Muscle of arm (tissue), 14 donors: ENCODE measurements at places on chromosomes 1 and 21.

DNA sequence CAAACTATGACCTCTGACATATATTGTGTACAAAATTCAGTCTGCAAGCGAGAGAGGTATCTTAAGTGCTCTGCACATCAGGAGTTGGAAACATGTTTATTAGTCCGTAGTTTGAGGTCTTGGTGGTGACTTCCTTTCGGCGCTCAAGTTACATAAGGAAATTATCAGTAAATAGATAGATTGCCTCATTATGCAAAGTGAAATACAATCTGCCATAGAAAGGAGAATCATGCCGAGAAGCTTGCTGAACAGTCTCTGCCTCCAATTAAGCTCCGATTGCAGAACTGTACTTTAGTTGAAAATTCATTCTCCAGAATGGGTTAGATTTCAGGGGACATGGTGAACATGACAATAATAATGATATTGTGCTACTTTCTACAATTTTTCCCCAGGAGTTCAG lies 271.8 kb downstream of the BRINP2 start:
- DNase-seq, result no peak

DNA sequence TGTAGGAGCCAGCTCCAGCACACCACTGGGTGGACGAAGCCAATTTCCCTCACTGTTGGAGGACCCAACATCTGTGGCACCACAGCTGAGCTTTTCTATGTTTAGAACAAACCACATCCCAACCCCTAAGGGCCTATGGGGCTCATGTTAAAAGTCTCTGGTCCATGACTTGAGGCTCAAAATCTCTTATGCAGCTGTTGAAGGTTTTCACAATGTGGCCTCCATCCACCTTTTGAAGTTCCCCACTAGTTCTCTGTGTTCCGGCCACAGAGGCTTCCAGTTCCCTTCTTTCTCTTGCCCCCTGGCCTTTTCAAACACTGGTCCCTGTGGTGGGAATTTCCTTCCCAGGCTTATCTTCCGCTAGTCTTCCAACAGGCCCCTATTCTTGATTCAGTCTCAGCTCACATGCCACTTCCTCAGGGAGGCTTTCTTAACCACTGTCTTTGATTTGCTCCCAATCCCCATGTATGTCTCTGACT lies 3.9 kb upstream of the IFNLR1 start:
- DNase-seq, result no peak

DNA sequence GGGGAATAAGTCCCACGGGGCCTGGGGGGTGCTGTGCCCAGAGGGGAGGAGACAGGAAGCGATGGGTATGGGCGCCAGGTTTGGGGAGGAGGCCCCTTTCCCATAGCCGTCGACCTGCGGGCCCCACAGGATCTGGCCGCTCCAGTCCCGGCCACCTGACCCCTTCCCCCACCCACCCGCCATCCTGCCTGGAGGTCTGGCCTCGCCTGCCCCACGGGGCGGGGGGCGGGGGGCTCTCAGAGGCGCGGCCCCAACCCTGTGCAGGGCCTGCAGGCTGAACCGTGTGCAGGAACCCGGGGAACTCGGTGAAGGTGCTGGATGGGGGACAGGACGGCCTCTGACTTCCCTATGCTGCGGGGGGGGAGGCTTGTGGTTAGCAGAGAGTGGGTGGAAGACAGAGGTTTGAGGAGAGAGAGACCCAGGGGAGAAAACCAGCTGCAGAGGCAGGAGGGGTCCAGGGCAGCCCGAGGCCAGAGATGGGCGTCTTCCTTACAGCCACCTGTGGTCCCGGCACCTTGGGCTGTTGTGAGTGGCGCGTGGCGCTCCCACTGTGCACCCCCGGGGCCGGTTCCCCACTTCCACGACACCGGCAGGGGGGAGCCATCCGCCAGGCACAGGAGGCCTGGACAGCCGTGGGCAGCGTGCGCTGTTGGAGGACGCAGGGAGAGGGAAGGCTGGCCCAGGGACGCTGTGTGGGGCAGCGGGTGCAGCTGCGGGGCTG lies 2.5 kb upstream of the TNFRSF18 start:
- no peak for DNase-seq

DNA sequence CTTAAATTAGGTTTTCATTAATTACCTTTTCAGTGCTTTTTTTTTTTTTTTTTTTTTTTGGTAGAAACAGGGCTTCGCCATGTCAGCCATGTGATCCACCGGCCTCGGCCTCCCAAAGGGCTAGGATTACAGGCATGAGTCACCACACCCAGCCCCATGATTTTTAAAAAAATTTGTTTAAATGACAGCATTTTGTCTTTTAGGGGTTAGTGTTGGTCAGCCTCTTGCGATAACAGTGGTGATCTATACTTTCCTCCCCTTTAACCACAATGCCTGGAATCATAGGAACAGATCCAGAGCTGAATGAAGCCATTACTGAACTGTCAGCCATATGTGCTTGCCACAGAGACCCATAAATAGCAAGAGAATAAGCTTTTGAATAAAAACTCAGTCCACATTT lies 73.9 kb downstream of the CACHD1 start:
- no peak for DNase-seq

DNA sequence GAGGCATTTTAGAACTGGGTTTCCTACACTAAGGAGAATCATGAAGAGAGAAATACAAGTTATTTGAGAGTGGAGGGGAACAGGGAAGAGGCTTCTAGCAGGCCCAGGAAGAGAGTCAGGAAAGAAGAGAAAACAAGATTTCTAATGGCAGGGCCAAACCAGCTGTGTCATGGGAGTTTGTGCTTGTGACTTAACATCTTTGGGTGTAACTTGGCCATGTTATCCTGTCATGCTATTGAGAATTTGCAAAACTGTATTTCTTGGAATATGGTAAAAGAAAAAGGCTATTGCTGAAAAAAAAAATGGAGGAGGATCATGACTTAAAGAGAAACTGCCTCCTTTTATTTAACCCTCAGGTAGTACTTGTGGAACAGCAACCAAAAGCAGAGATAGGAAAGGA lies 47.4 kb upstream of the TNFSF18 start:
- no peak for DNase-seq

GRCh38 chr1:158077411-158078256 lies 84.2 kb downstream of the KIRREL1 start:
- DNase-seq, result no peak

- no peak for DNase-seq
These were observed 569.0 kb downstream of the LTN1 start for GRCh38 chr21:28423521-28424190.

- no peak for DNase-seq
These were observed 28.2 kb upstream of the FMO1 start for GRCh38 chr1:171220081-171220420.

- no peak for DNase-seq
These were observed 10.3 kb downstream of the GAS5 start for GRCh38 chr1:173857363-173857917.

DNA sequence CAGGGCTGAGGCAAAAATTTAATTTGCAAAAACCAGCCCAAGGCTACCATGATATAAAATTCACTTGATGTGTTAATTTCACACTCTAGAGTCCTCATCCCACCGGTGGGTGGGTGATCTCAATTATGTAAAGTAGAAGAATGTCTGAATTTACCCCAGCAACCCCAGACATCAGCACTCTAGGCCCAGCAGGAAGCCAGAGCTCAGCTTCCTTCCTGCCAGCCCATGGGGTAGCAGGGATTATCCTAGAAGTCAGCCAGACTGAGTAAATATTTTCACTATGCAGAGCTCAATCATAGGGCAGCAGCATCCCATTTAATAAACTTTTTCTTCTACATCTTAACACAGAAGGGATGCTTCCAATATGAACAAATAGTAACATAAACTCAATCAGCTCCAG lies 71.0 kb downstream of the SIPA1L2 start:
- DNase-seq, result no peak

GRCh38 chr1:240235521-240236288 lies 144.0 kb downstream of the FMN2 start:
- DNase-seq, result no peak

GRCh38 chr1:244211559-244211944 lies 160.5 kb downstream of the ZBTB18 start:
- no peak for DNase-seq

- DNase-seq, result no peak
These were observed 8.6 kb downstream of the ZZZ3 start for GRCh38 chr1:77673716-77674355.
